ENCODE measurements at places on chromosomes 12 and 14.

GRCh38 chr12:78929075-78929418 lies 64.5 kb downstream of the SYT1 start:
- DNase-seq = no peak

- DNase-seq = peak; percentile 68
Observed at GRCh38 chr12:6180268-6181051, 19.7 kb upstream of the CD9 start.

GRCh38 chr12:16198884-16199283 lies 78.6 kb downstream of the SLC15A5 start:
- DNase-seq = no peak

DNA sequence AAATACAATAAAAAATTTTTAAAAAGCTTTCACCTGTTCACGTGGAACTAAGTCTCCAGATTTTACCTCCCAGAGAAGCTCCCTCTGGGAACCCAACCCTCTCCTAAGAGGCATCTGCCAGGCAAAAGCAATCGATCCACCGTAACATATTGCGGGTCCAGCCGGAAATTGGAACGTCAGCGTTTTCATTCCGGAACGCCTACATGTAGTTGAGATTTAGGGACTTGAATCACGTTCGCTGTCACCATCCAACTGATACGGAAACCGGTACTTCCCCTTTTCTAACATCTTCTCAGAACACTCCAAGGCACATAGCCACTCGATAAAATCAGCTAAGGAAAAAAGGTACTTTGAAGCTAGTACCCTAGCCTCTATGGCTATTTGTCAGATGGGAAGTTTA lies 70.3 kb downstream of the COX16 start:
- DNase-seq = no peak

DNA sequence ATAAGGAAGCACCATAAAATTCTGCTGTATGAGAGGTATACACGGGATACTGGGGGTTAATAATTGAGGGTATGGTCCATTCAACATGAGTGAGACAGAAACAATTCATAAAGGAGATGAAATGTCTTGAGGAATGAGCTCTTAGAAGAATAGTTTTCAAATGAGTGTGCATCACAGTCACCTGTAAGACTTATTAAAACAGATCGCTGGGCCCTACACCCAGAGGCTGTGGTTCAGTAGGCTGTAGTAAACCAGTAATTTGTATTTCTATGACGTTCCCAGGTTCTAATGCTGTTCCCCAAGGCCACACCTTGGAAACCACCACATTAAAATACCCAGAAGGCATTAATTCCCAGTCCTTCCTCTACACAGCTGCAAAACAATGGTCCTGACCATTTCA lies 49.6 kb downstream of the CAND1 start:
- DNase-seq = no peak

GRCh38 chr12:12788131-12788530 lies 2.7 kb downstream of the APOLD1 start:
- peak; percentile 35 for DNase-seq

GRCh38 chr12:104462931-104463339 lies 6.2 kb downstream of the CHST11 start:
- peak; percentile 39 for DNase-seq

- DNase-seq = no peak
Observed at GRCh38 chr14:87255058-87255457, 737.9 kb downstream of the GALC start.

- DNase-seq = peak; percentile 14
Observed at GRCh38 chr12:79360936-79361335, 329.8 kb downstream of the PAWR start.

- DNase-seq = no peak
Observed at GRCh38 chr14:104791425-104791824, 4.1 kb downstream of the AKT1 start.

- no peak for DNase-seq
Observed at GRCh38 chr14:63912286-63912685, 59.5 kb downstream of the SYNE2 start.

- peak; percentile 16 for DNase-seq
Observed at GRCh38 chr12:125218952-125219351, 153.7 kb downstream of the AACS start.

- no peak for DNase-seq
Observed at GRCh38 chr12:131723532-131723931, 12.6 kb downstream of the SFSWAP start.

DNA sequence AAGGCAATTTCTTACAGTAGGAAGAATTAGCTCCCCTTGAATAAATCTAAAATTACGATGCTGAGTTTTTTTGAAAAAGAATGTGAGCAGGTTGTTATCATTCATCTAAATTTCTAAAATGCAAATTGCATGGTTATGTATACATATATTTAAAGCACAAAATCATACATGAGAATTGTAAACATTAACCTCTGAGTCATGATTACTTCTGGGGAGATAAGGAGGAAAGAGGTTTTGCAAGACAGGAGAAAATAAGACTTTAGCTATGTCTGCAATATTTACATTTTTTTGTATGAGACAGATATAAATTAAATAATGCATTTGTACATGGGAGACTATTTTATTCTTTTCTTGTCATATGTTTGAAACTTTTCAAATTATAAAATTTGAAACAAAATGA lies 72.2 kb downstream of the TSPAN8 start:
- DNase-seq = peak; percentile 35

- DNase-seq = no peak
Observed at GRCh38 chr12:107134558-107134957, 41.2 kb upstream of the CRY1 start.

- no peak for DNase-seq
Observed at GRCh38 chr12:131119936-131120335, 166.2 kb downstream of the ADGRD1 start.

GRCh38 chr12:106030210-106031071 lies 108.3 kb downstream of the NUAK1 start:
- peak; percentile 92 for DNase-seq

- no peak for DNase-seq
Observed at GRCh38 chr12:31923063-31923412, 36.2 kb upstream of the RESF1 start.

GRCh38 chr14:22375321-22375930 lies 213.6 kb downstream of the DAD1 start:
- DNase-seq = peak; percentile 73

DNA sequence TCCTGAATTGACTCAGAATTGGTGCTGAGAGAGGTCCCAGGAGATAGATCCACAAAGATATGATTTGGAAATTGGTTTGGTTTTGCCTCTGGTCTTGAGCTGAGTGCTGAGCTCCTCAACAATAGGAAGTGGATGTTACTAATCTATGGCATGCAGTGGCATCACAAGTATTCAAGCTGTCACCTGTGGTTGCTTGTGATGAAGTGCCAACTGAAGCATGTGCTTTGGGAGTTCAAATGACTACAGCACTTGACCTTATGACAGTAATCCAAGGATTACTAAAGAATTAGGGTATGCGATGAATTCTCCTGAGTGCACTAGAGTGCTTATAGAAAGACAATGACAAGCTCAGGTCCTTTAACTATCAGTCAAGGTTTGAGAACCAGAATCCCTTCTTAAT lies 406.2 kb downstream of the NOVA1 start:
- peak; percentile 16 for DNase-seq

- no peak for DNase-seq
Observed at GRCh38 chr12:2835691-2836403, 1.0 kb upstream of the NRIP2 start.

DNA sequence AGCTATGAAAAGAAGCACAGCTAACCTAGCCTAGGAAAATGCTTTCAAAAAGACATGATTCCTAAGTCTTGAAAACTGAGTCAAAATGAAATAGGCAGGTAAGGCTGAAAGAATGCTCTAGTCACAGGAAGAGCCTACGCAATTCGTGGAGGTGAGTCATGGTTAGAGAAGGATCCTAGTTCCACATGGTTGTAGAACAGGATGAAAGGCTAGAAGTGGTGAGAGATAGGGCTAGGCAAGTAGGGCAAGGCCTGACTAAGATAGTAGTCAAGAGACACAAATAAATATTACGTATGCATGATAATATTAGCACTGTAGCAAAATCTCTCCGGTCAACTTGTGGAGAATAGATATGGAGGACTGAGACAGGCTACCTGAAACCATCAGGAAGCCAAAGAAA lies 47.2 kb downstream of the PLCZ1 start:
- DNase-seq = peak; percentile 74

DNA sequence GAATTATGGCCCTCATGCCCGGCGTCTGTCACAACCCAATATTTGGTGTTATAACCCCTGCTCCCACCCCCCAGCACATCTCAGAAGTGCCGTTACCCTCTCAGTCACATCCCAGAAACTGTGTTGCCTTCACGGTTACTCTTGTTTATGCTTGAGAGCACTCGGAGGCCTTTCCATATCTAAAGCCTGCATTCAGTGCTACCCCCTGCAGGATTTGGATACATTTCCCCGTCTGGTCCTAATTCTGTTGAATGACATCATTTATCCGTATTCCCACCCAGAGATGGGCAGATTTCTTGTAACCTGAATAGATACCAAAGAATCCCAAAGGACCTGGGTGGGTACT lies 19.1 kb upstream of the FOS start:
- peak; percentile 62 for DNase-seq

DNA sequence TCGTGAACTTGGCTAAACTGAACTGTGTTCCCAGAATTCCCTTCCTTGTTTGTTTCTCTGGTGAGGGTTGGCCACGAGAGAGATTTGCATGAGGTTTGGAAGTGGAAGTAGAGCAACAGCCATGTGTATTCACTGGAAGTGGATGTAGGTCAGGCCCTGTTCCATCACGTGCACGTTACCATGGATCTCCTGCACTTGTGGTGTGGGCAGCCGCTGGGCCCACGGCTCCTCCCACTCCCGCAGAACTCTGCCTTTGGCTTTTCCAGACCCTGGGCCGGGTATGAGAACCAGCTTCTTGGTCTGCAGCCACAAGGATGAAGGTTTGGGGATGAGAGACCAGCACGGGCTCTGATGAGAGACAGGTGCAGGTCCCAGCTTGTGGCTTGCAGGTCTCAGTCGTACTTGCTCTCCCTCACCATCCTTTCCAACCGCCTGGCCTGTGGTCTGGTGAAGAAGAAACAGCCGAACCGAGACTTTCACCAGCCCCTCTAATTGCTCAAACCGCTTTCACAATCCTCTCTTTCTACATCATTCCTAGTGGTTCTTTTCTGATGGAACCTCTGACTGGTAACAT lies 94.9 kb downstream of the DUSP16 start:
- no peak for DNase-seq

- DNase-seq = peak; percentile 5
Observed at GRCh38 chr12:94875525-94875924, 128.0 kb downstream of the NDUFA12 start.

DNA sequence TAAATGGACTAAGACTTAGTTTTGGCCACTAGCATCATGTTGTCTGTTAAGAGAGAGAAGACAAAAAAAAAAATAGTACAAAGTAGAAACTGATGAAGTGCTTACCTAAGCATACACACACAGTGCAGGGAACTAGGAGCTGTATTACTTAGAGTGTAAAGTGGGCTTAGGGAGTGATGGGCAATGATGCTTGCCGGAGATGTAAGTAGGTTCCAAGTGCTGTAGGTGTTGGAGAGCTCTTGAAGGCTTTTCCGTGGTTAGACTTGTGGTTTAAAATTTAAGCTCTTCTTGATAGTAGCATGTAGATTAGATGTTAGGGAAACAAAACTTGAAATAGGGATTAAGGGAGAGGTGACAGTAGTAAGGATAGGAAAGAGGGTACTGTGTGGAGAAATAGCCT lies 34.7 kb downstream of the MIA2 start:
- peak; percentile 40 for DNase-seq

- no peak for DNase-seq
Observed at GRCh38 chr12:116233669-116234068, 43.8 kb downstream of the MED13L start.

DNA sequence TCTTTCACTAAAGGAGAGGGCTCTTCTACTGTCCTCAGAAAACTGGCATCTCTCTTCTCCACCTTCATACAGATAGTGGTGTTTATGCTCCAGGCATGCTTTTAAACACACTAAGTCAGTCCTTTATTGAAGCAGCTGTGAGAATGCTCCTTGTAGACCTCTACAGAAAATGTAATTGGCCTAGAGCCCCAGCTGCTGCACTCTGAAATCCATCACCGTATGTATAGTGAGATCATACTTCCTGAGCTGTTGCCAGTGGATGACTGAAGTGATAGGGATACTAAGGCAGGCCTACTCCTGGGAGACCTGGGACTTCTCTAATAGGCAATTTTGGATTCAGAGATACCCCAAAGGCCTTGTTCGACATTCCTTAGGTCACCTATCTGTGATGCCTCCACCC lies 535.4 kb downstream of the RPS29 start:
- DNase-seq = no peak

- no peak for DNase-seq
Observed at GRCh38 chr14:89017417-89017816, 193.0 kb downstream of the TTC8 start.

DNA sequence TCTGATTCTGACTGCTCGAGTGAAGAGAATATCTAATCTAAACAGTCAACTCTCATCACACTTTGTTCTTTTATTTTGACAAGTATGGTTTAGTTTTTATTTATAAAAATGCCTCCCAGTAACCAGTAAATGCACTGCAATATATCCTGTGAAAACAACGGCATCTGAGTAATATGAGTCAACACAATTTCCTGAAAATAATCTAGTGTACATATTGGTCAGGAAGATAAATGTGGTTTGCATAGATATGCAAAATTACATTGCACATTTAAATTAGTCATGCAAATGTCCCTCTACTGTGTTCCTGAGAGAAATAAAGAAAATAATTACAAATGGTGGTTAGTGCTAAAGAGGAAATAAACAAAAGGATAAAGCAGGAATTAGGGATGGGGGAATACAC lies 1190.7 kb upstream of the SEL1L start:
- DNase-seq = no peak

DNA sequence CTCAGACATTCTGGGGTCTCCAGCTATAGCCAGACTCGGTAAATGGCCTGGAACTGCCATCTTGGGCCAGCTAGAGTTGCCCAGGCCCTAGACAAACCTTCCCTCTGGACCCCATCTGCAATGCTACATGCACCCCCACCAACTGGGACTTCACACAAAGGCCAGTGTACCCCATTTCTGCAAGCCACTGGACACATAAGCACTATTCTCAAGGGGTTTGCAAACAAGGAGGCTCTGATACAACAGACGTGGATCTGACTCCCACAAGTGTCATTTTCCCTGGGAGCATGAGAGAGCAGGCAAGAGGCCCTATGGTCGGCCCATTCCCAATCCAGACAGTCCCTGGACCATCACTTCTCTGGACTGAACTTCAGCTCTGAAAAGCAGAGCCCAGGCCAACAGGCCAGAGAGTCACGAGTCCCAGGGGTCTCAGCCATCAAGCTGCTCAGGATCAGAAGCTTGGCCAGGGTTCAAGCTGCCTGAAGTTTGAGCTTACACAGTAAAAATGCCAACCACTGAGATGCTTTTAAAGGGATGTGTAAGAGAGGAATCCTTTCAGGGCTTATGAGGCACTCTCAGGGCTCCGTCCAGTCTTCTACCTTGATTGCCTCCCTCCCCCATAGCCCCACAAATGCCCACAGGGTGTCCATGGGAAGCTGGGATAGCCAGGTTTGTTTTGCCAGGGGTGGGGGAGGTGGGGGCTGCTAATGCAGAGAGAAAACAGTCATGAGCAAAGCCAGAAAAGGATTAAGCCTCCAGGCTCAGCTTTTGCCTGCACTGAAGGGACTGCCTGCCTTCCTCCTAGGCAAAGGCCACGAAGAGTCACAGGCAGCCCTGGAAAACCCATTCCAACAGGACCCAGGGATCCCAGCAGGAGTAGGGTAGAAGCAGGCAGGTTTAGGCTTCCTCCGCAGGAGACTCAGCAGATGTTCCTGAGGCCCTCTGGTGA lies 31.7 kb upstream of the PNMA1 start:
- no peak for DNase-seq

GRCh38 chr14:100873096-100873482 lies 30.4 kb downstream of the RTL1 start:
- no peak for DNase-seq

Measured in fibroblast of the aortic adventitia (primary cell).